CMK (cell line): ENCODE measurements at places on chromosomes 4 and X.
A peak's percentile ranks its signal among the peaks of the same experiment; 100 is the strongest.

GRCh38 chr4:88097781-88098180 lies 60.7 kb downstream of the ABCG2 start:
- DNase-seq = no peak

GRCh38 chr4:172982151-172982590 lies 186.4 kb upstream of the GALNT7 start:
- no peak for DNase-seq

DNA sequence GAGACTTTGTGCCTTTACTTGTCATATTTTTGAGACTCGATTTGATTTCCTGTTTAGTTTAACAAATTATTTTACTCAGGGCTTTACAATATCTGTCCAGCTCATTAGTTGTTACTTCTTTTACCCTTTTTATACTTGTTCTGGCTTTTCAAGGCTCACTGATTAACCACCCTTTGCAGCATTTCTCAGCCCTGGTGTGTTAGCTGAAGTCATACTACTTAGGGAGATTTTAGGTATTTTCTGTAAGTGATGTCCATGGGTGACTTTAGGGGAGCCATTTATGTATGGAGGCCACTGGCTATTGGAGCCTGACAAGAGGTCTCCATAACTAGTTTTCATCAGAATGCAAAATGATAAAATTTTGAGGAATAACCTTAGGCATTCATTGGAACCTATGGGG lies 147.2 kb downstream of the RPA4 start:
- DNase-seq = no peak

DNA sequence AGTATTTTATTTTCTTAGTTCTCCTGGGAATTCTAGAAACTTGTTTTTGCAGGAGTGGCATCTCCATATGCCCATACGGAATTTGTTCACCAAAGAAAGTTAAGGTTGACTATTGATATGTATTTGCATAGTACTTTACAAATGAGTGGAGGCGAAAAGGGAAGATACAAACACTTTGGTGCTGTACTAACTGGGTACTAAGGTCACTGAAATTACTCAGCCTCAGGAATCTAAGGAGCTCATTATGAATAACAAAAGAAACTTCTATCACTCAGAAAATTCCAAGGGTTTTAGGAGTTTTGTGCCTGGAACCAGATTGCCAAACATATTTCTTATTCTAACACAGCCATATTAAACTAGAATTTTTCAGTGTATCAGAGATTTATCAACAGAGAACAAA lies 27.4 kb upstream of the TMPRSS11B start:
- DNase-seq = no peak

GRCh38 chrX:134688839-134689238 lies 30.6 kb upstream of the PLAC1 start:
- DNase-seq = no peak

- DNase-seq = no peak
Measured at GRCh38 chrX:100477958-100478357, 67.9 kb upstream of the PCDH19 start.

DNA sequence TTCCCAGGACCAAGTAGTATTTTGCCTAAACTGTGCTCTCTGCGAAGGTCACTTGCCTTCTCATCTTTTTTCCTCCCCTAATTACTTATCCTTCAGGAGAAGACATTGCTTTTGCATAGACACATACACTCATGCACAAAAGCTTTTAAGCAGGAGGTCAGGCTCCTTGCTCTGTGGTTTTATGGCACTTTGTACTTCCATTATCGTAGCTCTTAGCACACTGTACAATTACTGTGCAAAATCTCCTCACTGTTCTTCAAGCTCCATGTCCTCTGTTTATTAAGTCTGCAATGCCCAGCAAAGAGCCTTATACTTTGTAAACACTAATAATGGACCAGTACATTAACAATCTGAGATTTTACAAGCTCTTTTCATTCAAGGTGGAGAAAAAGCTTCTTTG lies 188.4 kb upstream of the GNPDA2 start:
- DNase-seq = no peak

DNA sequence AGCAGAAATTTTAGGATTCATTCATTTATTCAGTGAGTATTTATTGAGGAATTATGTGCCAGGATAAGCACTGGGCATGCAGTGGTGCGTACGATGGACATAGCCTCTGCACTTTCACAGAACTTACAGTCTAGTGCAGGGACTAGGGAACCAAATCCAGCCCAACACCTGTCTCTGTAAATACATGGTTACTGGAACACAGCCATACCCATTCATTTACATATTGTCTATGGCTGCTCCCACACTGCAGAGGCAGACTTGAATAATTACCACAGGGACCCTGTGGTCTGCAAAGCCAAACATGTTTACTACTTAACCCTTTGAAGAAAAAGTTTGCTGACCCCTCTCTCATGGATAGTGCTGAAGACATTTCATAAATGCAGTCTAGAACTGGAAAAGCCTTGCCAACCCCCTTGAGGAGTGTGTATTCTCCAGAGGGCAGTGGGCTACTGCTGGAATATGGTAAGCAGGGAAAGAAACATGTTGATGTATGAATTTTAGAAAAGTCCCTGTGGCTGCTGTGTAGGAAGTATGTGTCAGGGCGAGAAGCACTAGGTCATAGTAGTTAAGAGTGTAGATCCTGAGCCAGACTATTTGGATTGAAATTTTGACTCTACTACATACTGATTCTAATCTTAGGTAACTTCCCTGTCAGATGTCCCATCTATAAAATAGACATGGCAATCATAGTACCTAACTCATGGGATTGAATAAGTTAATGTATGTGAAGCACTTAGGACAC lies 75.5 kb downstream of the GALNT7 start:
- DNase-seq = no peak

- no peak for DNase-seq
Measured at GRCh38 chr4:25358515-25359275, 18.4 kb upstream of the ANAPC4 start.

DNA sequence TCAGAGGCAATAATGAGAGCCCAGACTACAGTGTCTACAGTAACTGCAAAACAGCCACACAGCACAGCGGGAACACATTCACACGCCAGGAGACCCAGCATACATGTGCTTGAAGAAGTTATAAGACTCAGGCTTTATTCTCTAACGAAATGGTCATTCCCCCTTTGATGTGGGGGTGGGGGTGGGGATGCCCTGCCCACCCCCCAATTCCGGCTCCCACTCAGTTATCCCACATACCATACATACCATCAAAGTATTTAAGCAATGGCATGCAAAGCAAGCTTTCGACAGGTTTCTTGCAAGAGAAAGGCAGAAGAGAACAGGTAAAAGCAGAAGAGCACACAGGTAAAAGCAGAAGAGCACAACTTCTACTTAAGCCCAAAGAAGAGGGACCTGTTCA lies 3.6 kb downstream of the MECP2 start:
- no peak for DNase-seq

- DNase-seq = no peak
Measured at GRCh38 chrX:10216208-10216607, 59.4 kb downstream of the CLCN4 start.

- no peak for DNase-seq
Measured at GRCh38 chr4:85724791-85725563, 250.0 kb downstream of the ARHGAP24 start.

- no peak for DNase-seq
Measured at GRCh38 chrX:14476205-14476604, 53.1 kb upstream of the GLRA2 start.

DNA sequence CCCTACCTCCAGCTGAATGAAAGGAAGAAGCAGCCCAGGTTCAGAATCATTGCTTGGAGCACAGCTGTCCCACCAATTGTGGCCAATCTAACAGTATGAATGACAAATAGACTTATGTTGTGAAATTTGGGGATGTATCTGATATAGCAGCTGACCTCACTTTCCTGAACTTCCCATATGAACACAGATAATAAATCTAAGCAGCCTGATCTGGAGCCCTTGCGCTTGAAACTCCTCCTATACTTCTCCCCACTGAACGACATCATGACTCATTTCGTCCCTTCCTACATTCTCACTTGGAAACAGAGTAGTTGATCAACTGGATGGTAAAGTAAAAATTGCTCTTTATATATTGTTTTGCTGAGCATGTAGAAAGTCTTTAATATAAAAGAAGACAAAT lies 24.2 kb upstream of the AMELX start:
- DNase-seq = no peak

DNA sequence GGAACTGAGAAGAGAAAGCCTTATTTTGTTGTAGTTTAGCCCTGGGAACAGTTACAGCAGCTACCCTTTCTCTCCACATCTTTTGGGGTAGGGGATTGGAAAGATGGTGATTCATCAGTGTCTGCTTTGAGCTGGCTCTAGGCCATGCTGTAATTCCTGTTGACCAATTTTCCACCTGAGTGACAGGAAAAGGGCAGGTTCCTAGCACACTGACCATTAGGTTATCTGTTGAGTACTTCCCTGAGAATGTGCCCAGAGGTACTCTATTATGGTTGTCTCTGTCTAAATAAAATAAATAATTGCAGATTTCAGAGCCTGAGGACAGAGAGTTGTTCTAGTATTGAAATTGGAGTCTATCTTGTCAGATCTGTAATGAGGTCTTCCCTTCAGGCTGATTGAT lies 109.0 kb downstream of the ENOX2 start:
- DNase-seq = no peak

DNA sequence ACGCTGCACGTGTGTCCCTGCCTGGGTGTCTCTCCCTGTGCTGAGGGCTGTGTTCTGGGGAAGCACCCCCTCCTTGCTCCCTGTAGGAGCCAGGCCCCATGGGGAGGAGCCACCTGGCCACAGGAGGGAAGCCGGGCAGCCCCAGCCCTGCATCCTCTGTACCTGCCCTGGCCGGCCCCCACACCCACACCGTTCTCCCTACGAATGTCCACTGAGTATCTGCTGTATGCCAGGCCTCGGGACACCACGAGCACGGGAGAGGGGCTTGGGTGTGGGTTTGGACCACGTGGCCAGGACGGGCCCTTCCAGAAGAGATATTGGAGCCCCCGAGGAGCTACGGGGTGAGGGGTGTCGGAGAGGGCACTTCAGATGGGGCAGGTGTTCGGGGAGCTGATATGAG lies 6.3 kb downstream of the FGFRL1 start:
- no peak for DNase-seq

GRCh38 chr4:146183209-146183608 lies 7.7 kb downstream of the LSM6 start:
- no peak for DNase-seq

GRCh38 chrX:40646489-40647306 lies 663 bp downstream of the CXorf38 start:
- DNase-seq = peak; percentile 82

GRCh38 chrX:48793935-48794334 lies 7.5 kb downstream of the GATA1 start:
- no peak for DNase-seq

- DNase-seq = no peak
Measured at GRCh38 chrX:135581496-135581895, 61.0 kb downstream of the INTS6L start.

DNA sequence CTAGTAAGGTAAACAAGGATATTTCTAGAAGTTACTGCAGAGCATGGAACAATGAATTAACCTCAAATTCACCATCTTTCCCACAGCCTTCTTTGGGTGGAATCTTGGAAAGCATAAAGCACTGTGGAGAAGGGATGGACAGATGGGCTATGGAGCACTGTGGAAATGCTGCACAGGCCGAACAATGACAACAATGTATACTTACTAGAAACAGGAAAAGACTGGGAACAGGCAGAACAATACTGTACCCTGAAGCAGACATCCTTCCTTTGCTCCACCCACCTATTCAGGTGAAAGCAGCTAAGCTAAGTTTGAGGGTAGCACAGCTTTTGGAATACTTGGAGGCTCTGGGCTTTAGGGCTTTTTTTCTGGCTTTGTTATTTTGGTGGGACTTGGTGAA lies 250.6 kb upstream of the KLF8 start:
- DNase-seq = no peak

- DNase-seq = no peak
Measured at GRCh38 chr4:30258949-30259348, 461.2 kb upstream of the PCDH7 start.

DNA sequence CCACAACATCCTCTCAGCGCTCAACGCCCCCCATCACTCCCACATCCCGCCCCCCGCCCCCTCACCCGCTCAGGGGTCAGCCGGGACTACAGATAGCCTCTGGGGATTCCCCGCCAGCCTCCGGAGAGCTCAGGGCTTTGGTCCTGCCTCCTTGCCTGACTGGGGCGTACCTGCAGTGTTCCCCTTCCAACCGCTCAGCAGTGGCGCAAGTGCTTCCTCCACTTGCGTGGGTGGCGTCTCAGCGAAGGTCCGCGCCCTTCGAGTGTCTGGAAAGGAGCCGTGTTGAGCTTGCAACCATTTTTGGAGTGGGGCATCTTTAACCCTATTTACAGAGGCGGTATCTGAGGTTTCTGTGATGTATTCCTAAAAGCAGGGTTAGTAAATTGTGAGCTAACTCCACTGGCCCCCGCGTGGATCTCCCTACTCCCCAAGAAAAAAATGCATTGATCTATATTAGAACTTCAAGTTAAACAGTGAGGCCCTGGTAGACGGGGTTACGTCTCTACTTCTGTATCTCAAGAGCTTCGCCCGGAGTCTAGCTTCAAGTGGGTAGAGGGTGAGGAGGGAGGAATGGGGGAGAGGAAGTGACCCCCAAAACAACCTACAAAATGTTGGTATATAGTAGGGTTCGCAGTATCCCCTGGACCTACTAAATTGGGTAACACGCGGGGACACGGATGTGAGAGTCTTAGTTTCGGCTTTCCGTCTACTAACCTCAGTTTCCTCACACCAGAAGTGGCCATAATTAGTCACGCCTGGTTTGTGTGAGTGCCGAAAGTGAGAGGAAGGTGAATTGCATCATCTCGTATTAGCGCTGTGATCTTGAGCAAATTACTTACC lies 16.1 kb downstream of the NKX3-2 start:
- no peak for DNase-seq

DNA sequence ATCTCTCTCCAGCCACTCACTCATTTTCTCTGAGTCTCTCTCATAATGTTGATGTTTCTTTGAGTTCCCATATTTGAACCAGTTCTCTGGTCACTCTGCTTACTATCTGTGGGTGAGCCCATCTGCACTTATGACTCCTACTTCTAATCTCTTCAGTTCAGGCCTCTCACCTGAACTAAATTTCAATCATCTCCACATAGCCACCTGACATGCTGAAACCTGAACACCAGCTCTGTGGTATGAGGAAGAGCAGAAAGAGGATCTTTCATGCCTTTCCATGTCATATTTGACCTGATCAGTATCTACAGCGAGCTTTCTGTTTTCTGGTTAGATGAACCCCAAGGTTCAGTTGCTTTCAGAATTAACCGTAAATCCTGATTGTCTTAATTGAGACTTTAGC lies 122.2 kb upstream of the ESX1 start:
- no peak for DNase-seq
